Stimulated activated CD4-positive, alpha-beta T cell treated with anti-CD3 and anti-CD28 coated beads, TNF-alpha, amount 100 ng/mL, for 24 hours (primary cell): ENCODE measurements at places on chromosomes 2 and 18.

- no peak for DNase-seq
Observed at GRCh38 chr18:10536280-10536679, 10.5 kb downstream of the NAPG start.

DNA sequence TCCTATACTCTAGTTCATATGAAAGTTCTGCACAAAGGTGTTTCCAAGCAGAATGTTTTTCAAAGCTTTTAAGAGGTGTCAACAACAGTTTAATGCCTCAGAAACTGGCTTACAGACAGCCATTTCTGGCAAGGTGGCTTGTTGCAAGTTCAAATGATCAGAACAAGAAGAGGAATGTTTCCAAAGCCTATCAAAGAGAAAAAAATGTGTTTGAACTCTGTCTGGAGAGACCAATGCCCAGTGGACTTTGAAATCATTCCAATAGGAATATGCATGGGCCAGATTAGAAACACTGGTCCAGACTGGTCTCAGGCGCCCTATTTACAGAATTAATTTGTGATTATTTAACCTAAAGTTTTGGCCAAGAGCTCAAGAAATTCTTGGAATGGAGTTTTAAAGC lies 106.2 kb downstream of the CPS1 start:
- DNase-seq = no peak

DNA sequence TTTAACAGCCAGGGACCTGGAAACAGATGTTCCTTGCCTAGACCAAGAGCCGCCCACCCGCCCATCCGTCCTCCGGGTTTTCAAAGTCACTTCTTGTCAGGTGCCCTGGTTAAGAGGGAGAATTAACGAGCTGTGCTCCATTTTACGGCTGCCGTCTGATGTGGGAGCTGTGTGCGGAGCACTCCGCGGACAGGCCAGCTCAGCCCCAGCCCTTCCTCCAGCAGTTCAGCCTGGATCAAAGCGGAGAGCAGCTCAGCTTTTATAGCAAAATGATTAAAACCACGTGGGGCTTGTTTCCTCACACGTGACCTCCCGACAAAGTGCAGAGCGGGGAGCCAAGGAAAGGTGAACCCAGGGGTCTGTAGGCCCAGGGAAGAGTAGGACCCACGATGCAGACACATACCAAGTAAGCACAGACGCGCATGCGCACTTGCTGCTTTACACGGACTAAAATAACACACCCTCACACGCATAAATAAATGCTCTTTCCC lies 46.1 kb upstream of the PKDCC start:
- DNase-seq = no peak

DNA sequence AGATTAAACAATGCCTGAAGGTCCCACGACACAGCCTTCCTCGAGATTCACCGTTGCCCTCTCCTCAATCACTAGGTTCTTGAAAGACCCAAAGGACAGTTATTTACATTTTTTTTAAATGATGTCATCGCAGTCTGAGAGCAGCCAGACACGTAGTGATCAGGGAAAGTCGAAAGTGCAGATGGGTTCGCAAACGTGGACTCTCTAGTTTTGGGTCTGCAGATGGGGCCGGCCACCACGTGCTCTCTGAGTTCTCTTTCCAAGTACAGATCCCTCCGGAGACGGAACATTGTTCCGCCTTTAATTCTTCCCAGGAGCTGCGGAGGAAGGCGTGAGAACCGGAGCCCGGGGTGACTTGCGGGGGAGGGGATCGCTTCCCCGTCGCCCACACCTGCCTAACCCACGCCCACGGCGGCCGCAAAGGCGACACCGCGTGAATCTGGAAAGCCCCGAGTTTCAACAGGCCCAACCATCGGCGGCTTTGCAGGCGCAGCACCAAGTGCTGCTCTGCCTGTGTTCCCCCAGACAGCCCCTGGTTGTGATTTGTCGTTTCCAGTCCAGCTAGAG lies 54.3 kb downstream of the PKDCC start:
- DNase-seq = peak; percentile 63

DNA sequence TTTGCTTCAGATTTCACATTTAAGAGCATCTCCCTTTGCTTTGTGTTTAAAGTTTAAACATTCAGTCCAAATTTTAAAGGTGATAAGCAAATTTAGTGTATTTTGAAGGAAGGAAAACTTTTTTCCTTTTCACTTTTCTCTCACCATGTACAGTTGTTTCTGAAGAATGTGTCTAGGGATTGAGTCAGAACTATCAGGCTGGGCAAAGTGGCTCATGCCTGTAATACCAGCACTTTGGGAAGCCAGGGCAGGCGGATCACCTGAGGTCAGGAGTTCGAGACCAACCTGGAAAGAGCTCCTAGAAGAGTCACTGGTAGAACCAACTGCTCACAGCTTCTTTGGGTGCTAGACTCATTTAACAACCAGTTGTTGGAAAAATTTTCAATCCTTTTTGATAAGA lies 327.0 kb upstream of the THUMPD2 start:
- no peak for DNase-seq
